Activated T-cell treated with anti-CD3 and anti-CD28 coated beads, Interleukin-2, amount 50 U/mL, for 72 hours (primary cell): ENCODE measurements at places on chromosomes 2 and 18. TPM values are rescaled to one million over a fixed set of nuclear protein-coding genes. Genes with fewer than 3 reads are reported as not detected.

Gene RAD51AP2
- not detected for total RNA-seq

Gene SLC5A7
- total RNA-seq = not detected

Gene GREB1L
- not detected for total RNA-seq

- DNase-seq = no peak
Observed at GRCh38 chr2:25371253-25372241, 29.8 kb upstream of the DNMT3A start.

Gene ONECUT2
- 0.02 TPM for total RNA-seq

- no peak for DNase-seq
Observed at GRCh38 chr2:54114936-54115283, 505 bp upstream of the ACYP2 start.

DNA sequence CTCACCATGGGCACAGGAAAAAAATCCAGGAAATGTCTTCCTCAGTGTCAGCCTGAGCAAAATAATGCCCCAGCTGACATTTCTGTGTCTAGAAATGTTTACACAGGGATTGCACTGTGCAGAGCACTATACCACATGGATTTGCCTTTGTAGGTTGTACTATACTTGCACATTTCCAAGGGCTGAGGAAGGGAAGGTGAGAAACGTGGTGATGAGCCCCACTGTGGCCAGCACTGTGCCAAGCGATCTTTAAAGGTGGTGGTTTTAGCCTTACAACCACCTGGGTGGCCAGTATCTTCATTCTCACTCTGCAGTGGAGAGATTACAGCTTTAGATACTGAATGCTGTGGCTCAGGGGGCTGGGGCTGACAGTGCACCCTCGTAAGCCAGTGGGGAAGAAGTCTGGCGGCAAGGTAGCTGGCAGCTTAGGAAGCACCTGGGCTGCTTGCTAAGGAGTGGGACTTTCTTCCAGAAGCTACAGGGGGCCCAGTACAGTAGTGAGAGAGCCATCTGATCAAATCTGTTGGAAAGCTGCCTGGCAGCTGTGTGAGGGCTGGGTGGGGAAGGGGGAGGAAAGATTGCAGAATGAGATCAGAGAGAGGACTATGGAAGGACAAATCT, 81.4 kb upstream of the MSH2 start:
- no peak for DNase-seq

GRCh38 chr18:60406721-60407120, 34.1 kb upstream of the MC4R start:
- DNase-seq = no peak

GRCh38 chr2:173153301-173153885, 77.7 kb downstream of the MAP3K20 start:
- no peak for DNase-seq

Gene LYG1
- total RNA-seq = 0.83 TPM

- DNase-seq = no peak
Observed at GRCh38 chr18:36420826-36421225, 123.3 kb downstream of the FHOD3 start.

DNA sequence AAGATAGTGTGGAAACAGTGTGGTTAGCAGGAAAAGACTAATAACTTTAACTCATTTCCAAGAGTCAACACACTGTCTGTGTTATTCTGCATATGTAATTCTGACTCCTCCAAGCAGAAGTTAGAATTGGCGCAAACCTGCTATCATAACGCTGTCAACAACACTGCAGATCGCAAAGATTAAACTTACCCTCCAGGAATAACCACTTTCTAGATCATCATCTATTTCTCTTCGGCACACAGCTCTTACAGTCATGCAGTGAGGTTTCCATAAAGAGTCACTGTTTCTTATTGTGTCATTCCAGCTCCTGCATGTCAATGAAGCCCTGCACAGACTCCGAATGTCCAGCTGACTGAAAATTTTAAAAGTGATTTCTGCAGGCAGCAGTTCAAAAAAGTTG, 2.4 kb downstream of the FBXO48 start:
- no peak for DNase-seq

GRCh38 chr2:120020554-120020953, 7.7 kb downstream of the EPB41L5 start:
- no peak for DNase-seq

- no peak for DNase-seq
Observed at GRCh38 chr18:25133879-25134278, 218.1 kb downstream of the ZNF521 start.

Gene RAPGEF4
- 0.19 TPM for total RNA-seq
